ENCODE measurements at places on chromosomes 1 and 21.

- DNase-seq = no peak
Measured at GRCh38 chr1:149903836-149904491, 4.6 kb downstream of the BOLA1 start.

- DNase-seq = no peak
Measured at GRCh38 chr1:181083842-181084605, 4.5 kb upstream of the IER5 start.

- DNase-seq = no peak
Measured at GRCh38 chr1:210024282-210024681, 86.3 kb downstream of the SYT14 start.

- no peak for DNase-seq
Measured at GRCh38 chr1:178530502-178530901, 17.6 kb downstream of the TEX35 start.

DNA sequence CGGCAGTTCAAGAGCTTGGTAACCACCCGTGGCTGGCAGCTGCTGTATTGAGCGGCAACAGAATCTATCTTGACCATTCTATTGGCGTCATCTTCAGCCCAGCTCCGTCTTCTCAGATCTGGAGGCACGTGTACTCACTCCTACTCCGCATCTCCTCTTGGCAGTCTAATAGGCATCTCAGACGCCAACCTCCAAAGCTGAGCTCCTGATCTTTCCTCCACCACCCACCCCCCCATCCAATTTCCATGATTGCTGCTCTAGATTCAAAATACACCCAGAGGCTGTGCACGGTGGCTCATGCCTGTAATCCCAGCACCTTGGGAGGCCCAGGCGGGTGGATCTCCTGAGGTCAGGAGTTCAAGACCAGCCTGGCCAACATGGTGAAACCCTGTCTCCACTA lies 84.6 kb upstream of the CASZ1 start:
- no peak for DNase-seq

- DNase-seq = no peak
Measured at GRCh38 chr1:115805597-115805996, 35.3 kb downstream of the NHLH2 start.

DNA sequence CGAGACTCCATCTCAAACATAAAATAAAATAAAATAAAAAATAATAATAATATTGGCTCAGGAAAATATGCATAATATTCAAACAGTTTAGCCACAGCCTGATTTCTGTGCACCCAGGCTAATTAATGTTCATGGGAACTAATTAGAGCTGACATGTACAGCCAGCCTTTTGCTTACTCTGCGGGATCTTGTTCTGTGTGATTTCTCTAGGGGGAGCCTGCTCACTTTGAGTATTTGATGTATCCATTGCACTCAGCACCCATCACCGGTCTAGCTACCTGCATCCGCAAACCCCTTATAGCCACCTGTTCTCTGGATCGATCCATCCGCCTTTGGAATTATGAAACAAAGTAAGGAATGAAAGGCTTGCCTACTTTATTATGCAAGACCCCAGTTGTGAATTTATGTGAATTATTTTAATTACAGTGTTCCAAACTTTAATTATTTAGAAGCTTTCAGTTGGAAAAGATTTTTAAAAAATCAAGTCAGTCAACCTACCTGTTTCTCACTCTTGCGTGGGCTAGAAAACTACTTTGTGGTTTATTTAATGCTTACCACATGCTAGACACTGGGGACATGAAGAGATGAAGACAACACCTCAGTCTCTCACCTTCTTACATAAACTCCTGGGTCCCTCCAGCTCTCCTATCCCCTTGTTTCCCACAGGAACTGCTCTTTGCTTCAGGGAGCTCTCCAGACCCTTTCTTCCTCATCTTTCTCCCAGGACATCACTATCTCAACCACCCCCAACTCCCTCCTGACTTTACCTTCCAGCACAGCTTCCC lies 25.4 kb downstream of the CFAP57 start:
- DNase-seq = no peak

DNA sequence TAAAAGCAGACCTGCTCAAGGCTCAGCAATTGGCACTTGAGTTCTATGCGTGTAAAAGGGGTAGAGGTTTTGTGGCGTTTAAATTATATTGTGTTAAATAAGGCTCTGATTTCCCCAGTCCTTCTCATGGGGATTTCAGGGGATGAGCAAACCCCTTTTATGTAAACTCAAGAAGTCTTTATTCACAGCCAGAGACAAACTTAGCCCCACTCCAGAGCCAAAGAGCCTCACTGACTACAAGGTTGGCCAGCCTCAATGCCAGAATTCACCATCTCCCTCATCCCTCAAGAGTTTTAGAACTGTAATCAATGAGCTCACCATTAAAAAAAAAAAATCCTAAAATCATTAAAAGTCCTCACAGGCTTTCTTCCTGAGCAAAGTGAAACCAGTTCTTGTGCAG lies 107.8 kb downstream of the SLC30A10 start:
- no peak for DNase-seq

DNA sequence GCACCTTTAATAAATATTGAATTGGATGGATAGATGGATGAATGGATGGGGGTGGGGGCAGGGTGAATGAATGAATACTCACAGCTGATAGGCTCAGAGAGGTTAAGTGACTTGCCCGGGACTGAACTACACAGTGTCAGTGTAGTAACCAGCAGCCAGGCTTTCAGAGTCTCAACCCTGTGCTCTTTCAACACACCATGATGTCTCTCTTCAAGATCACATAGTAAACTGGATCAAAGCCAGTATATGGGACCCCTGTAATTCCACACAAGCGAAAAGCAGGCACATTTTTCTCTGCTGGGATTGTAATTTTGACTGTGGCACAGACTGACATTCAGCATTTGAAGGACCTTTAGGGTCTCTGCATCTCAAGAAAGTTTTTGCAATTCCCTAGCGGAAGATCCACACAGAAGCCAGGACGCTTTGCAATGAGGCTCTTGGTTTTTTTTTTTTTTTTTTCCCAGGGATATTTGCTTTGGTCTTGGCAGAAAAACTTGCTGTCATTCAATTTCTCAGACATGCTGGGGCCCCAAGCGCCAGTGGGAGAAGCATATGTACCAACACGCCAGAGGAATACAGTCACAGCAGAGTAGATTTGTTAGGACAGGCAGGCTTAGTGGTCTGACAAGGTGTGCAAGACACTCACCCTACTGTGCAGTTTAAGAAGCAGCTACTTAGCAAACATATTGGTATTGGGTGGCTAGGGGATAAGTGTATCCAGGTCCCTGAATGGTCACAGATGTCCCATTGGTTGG lies 213.1 kb upstream of the CAMK1G start:
- DNase-seq = no peak

All from kidney (tissue), 22 donors.